ENCODE measurements at places on chromosomes 4 and X. TPM values are rescaled to one million over a fixed set of nuclear protein-coding genes. Genes with fewer than 3 reads are reported as not detected.

The AKAP14 gene
- 2.7 TPM for total RNA-seq

The SLC25A31 gene
- total RNA-seq: not detected

The FAM9B gene
- total RNA-seq: not detected

The MBNL3 gene
- total RNA-seq: 21.6 TPM

The COX7B2 gene
- total RNA-seq: not detected

The ADH7 gene
- not detected for total RNA-seq

The TMPRSS11A gene
- total RNA-seq: not detected

GRCh38 chrX:55123900-55124299 is 35.1 kb downstream of the PAGE2 start:
- no peaks in the 10 kb centered on the region for H3K36me3 ChIP-seq
- DNase-seq: no peak
- no peak overlapping the region for H3K27ac ChIP-seq
- no peak overlapping the region for H3K4me3 ChIP-seq
- no peaks in the 10 kb centered on the region for H3K4me1 ChIP-seq
- H3K27me3 ChIP-seq: no peaks in the 10 kb centered on the region

GRCh38 chr4:105197777-105198176 is 51.1 kb downstream of the TET2 start:
- no peak overlapping the region for H3K4me3 ChIP-seq
- H3K27me3 ChIP-seq: no peaks in the 10 kb centered on the region
- H3K27ac ChIP-seq: no peak overlapping the region
- DNase-seq: no peak

GRCh38 chrX:141668371-141668770 is 30.2 kb downstream of the SPANXD start:
- H3K27me3 ChIP-seq: no peaks in the 10 kb centered on the region
- H3K36me3 ChIP-seq: no peaks in the 10 kb centered on the region
- no peaks in the 10 kb centered on the region for H3K4me1 ChIP-seq
- H3K4me3 ChIP-seq: no peak overlapping the region
- no peak overlapping the region for H3K27ac ChIP-seq

DNA sequence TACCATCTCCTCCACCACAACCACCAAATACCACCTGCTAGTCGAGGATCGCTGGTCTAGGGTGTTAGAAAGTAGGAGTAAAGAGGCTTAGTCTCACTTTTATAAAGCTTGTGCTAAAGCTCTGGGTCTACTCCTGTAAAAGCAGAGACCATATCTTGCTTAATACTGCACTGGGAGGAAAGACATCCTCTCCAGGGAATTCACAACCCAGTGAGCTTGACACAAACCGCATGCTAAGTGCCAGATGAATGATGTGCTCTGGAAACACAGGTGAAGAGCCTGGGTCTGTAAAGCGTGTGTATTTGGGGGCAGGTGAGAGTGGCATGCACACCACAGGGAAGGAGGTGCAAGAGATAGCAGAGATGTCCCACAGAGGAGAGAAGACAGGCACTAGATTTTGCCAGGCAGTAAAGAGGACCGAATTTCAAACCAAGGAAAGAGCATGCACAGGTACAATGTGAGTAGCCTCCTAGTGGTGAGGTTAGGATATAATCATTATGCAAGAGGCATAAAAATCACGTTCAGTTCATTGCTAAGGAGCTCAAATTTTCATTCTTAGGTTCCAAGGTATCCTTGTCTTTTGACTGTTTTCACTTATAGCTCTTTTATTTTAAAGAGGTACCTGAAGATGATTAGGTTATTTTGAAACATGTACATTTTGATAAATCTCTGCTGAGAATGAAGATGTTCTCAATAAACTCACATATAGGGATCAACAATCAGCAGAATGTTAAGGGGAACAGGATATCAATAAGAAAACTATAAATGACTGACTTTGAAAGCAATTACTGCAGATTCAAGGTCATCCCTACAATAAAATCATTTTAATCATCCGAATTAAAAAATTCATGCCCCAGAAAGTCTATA is 20.7 kb downstream of the TAPT1 start:
- no peak overlapping the region for H3K27ac ChIP-seq
- DNase-seq: no peak
- H3K27me3 ChIP-seq: no peaks in the 10 kb centered on the region
- peaks cover 3% of the 10 kb centered on the region for H3K36me3 ChIP-seq
- no peak overlapping the region for H3K4me3 ChIP-seq

GRCh38 chr4:89836897-89837384 is at the start of gene SNCA:
Gene SNCA (minus strand): TSS chr4:89837161. CDS start chr4:89835667, 1,494 bp downstream.
- peak; percentile 87 for DNase-seq
- peak within 1 kb of the TSS; percentile 63 for H3K4me3 ChIP-seq
- H3K27ac ChIP-seq: peak within 1 kb of the TSS; percentile 13
- no peaks in the 10 kb centered on the region for H3K36me3 ChIP-seq

DNA sequence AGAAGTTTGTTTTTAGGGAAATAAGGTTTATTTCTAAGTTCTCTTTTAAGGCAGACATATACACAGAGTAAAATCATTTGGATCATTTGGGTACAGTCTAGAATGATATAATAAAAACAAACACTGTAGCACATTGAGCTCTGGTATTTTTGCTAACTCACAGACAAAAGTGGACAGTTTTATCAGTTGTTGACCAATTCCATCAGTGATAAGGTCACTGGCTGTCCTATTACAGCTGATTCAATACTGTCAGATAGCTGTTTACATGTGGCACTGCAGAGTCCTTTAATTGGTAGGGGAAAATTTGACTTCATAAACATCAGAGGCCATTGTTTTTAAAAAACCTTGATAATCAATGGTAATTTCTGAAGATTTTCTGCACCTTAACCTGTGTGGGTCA is 3.5 kb downstream of the IBSP start:
- no peak for DNase-seq
- no peaks in the 10 kb centered on the region for H3K27me3 ChIP-seq
- H3K27ac ChIP-seq: no peak overlapping the region
- no peak overlapping the region for H3K4me3 ChIP-seq
- no peaks in the 10 kb centered on the region for H3K36me3 ChIP-seq

DNA sequence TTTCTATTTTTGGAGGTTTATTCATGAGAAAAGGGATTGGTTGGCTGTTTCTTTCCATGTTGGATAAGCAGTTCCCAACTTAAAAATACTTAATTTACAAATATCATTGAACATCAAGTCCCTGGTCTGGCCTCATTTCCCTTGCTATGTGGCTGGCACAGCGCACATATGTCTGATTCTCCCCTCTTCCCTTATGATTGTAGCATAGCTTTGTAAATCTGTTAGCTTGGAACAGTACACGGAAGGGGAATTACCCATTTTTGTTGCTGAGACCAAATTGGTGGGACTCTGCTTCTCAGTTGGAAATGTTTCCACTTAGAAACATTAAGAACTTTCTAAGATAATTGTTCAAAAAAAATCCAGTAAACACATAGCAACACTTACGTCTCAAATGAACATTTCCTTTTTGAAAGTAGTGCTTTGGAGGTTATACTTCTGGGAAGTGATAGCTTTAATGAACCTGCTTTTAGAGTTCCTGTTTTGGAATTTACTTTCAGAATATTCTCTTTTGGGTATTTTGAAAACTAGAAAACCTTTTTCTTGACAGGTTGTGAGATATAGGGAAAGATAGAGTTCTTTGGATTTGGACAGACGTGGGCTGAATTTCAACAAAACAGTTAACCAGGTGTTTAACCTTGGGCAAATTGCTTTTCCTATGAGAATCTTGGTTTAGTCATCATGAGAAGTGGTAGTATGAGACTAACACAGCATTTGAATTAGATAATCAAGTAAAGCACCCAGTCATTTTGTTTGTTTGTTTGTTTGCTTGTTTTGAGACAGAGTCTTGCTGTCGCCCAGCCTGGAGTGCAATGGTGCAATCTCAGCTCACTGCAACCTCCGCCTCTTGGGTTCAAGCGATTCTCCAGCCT is 47.3 kb downstream of the STIM2 start:
- no peak overlapping the region for H3K4me3 ChIP-seq
- no peaks in the 10 kb centered on the region for H3K27me3 ChIP-seq
- no peaks in the 10 kb centered on the region for H3K4me1 ChIP-seq
- no peak for DNase-seq
- H3K27ac ChIP-seq: no peak overlapping the region

GRCh38 chr4:26858035-26858918 is 2.4 kb upstream of the STIM2 start:
- no peaks in the 10 kb centered on the region for H3K36me3 ChIP-seq
- H3K27ac ChIP-seq: peak overlapping the region; percentile 97
- H3K4me1 ChIP-seq: peaks cover 21% of the 10 kb centered on the region
- peak overlapping the region; percentile 68 for H3K4me3 ChIP-seq
- no peaks in the 10 kb centered on the region for H3K27me3 ChIP-seq

DNA sequence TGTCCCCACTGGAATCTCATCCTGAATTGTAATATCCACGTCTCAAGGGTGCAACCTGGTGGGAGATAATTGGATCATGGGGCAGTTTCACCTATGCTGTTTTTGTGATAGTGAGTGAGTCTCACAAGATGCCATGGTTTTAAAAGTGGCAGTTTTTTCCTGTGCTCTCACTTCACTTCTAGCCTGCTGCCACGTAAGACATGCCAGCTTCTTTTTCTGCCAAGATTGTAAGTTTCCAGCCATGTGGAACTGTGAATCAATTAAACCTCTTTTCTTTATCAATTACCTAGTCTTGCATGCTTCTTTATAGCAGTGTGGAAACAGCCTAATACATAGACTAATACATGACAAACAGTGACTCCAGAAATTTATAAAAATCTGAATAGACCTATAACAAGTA is 1131.8 kb downstream of the PCDH7 start:
- no peaks in the 10 kb centered on the region for H3K27me3 ChIP-seq
- DNase-seq: no peak
- no peaks in the 10 kb centered on the region for H3K36me3 ChIP-seq
- H3K27ac ChIP-seq: no peak overlapping the region
- H3K4me3 ChIP-seq: no peak overlapping the region

DNA sequence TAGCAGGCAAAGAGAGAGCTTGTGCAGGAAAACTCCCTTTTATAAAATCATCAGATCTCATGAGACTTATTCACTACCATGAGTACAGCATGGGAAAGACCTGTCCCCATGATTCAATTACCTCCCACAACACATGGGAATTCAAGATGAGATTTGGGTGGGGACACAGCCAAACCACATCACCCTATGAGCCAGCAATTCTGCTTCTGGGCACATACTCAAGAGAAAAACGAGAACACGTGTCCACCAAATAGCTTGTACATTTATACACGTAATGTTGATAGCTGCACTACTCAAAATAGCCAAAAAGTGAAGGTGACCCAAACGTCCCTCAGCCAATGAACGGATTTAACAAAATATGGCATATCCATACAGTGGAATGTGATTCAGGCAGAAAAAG is 94.5 kb upstream of the DHRSX start:
- no peaks in the 10 kb centered on the region for H3K27me3 ChIP-seq
- H3K36me3 ChIP-seq: peaks cover 12% of the 10 kb centered on the region
- no peak overlapping the region for H3K4me3 ChIP-seq
- H3K4me1 ChIP-seq: peaks cover 5% of the 10 kb centered on the region
- H3K27ac ChIP-seq: no peak overlapping the region

GRCh38 chr4:87078987-87079486 is 141.4 kb downstream of the KLHL8 start:
- no peaks in the 10 kb centered on the region for H3K27me3 ChIP-seq
- H3K36me3 ChIP-seq: peaks cover under 1% of the 10 kb centered on the region
- DNase-seq: peak; percentile 73

GRCh38 chrX:38400389-38400910 is 48.0 kb downstream of the OTC start:
- no peak overlapping the region for H3K27ac ChIP-seq
- no peak overlapping the region for H3K4me3 ChIP-seq
- DNase-seq: no peak
- no peaks in the 10 kb centered on the region for H3K4me1 ChIP-seq

GRCh38 chrX:8627796-8628195 is 104.1 kb downstream of the ANOS1 start:
- H3K4me3 ChIP-seq: no peak overlapping the region
- H3K27ac ChIP-seq: no peak overlapping the region
- H3K36me3 ChIP-seq: no peaks in the 10 kb centered on the region
- DNase-seq: no peak
- H3K27me3 ChIP-seq: no peaks in the 10 kb centered on the region
- no peaks in the 10 kb centered on the region for H3K4me1 ChIP-seq

DNA sequence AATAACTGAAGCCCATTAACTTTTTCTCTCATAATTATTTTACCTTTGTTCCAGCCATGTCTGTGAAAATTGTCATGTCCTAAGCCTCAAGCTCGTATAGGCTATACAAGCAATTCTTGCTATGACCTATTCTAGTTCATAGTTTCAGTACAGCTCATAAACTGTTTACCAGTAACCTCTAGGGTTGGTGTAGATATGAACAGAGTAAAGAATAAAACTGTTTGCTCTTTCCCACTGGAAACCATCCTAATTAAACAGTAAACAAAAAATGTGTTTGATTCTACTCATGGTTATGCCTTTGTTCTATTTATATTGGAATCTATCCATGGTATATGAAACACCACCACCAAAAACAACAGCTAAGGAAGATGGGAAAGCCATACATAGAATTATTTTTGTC is 1444.0 kb upstream of the PCDH7 start:
- H3K4me3 ChIP-seq: no peak overlapping the region
- no peaks in the 10 kb centered on the region for H3K4me1 ChIP-seq
- H3K27ac ChIP-seq: no peak overlapping the region
- H3K36me3 ChIP-seq: no peaks in the 10 kb centered on the region

- DNase-seq: no peak
- no peak overlapping the region for H3K27ac ChIP-seq
- peaks cover 43% of the 10 kb centered on the region for H3K4me1 ChIP-seq
- H3K4me3 ChIP-seq: peak overlapping the region; percentile 52
Observed at GRCh38 chr4:36242629-36243354, 1.5 kb downstream of the ARAP2 start.

DNA sequence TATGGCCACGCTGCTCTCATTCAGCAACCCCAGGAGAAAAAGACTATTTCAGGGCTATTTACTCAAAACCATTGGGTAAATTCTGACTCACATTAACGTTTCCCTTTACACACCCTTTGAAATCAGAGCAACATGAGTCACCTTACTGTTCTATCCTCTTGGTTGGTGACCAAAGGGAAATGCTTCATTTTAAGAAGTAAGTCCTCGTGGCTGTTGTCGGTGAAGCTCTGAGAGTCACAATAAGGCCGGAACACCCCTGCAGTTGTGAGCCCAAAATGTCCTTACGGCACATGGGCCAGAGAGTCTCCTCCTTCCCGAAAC is 56.3 kb upstream of the SPRY1 start:
- H3K36me3 ChIP-seq: no peaks in the 10 kb centered on the region
- no peaks in the 10 kb centered on the region for H3K4me1 ChIP-seq
- H3K27ac ChIP-seq: no peak overlapping the region
- H3K27me3 ChIP-seq: no peaks in the 10 kb centered on the region

GRCh38 chr4:111930659-111931058 is 214.6 kb upstream of the FAM241A start:
- H3K27me3 ChIP-seq: no peaks in the 10 kb centered on the region
- no peaks in the 10 kb centered on the region for H3K4me1 ChIP-seq
- H3K27ac ChIP-seq: no peak overlapping the region
- no peak overlapping the region for H3K4me3 ChIP-seq
- no peak for DNase-seq
- no peaks in the 10 kb centered on the region for H3K36me3 ChIP-seq

- H3K27ac ChIP-seq: no peak overlapping the region
- no peaks in the 10 kb centered on the region for H3K36me3 ChIP-seq
- no peaks in the 10 kb centered on the region for H3K4me1 ChIP-seq
- no peak overlapping the region for H3K4me3 ChIP-seq
- DNase-seq: no peak
Observed at GRCh38 chrX:109585488-109585887, 39.5 kb downstream of the KCNE5 start.

Data from left lung (tissue), 14 donors.